ENCODE measurements at places on chromosomes 11 and 22. TPM values are rescaled to one million over a fixed set of nuclear protein-coding genes. Genes with fewer than 3 reads are reported as not detected.

GRCh38 chr11:27618281-27618915 lies 81.9 kb downstream of the BDNF start:
- no peaks in the 10 kb centered on the region for H3K4me1 ChIP-seq
- H3K27ac ChIP-seq = no peak overlapping the region
- no peaks in the 10 kb centered on the region for H3K36me3 ChIP-seq
- no peak overlapping the region for H3K4me3 ChIP-seq
- H3K27me3 ChIP-seq = peaks cover 18% of the 10 kb centered on the region
- no peak for DNase-seq

DNA sequence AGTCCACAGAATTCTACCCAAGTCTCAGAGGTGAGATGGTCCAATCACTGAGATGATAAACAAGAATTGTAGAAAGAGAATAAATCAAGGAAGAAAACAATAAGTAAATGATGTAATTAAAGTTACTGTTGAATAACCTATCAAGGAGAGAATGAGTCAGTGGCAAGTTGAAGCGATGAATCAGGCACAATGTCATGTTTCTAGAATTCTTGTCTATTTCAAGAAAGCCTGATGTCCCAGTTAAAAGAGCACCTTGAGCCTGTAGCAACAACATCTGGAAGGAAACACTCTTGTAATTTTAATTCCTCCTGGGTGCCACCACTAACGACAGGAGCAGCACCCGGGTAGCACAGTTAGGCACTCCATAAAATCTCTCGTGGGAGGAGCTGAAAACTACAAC lies 67.9 kb upstream of the SLC35C1 start:
- H3K27me3 ChIP-seq = peaks cover 59% of the 10 kb centered on the region
- no peak overlapping the region for H3K27ac ChIP-seq
- no peak overlapping the region for H3K4me3 ChIP-seq
- no peaks in the 10 kb centered on the region for H3K4me1 ChIP-seq

GRCh38 chr11:116129456-116129855 lies 625.2 kb upstream of the CADM1 start:
- DNase-seq = no peak
- H3K27ac ChIP-seq = no peak overlapping the region
- H3K4me1 ChIP-seq = no peaks in the 10 kb centered on the region
- H3K4me3 ChIP-seq = no peak overlapping the region

MMP12 gene
- total RNA-seq = not detected

DNA sequence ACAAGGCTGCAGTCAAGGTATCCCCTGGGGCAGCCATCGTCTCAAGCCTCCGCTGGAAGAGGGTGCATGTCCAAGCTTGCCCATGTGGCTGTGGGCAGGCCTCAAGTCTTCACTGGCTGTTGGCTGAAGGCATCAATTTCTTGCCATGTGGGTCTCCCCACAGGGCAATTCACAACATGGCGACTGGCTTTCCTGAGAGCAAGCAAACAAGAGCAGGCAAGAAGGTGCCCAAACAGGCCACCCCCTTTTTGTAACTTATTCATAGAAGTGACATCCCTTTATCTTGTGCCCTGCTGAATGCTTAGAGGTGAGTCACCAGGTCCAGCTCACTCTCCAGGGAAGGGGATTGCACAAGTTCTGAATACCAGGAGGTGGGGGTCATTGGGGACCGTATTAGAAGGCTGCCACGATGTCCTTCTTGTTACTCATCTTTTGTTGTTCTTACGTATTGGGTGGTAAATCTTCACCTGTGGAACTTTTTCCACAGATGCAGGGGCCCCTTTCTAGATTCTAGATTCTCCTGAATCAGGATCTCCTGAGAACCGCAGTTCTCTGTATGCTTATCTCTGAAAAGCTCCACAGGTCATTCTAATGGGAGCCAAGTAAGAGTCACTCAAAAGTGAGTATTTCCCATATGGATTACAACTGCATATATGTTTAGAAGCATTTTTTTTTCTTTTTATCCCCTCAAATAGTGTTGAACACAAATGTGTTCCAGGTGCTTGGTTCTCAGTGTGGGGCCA lies 44.2 kb upstream of the MICAL2 start:
- peak; percentile 76 for DNase-seq
- H3K27ac ChIP-seq = peak overlapping the region; percentile 85
- peaks cover 23% of the 10 kb centered on the region for H3K36me3 ChIP-seq
- peak overlapping the region; percentile 31 for H3K4me3 ChIP-seq
- H3K27me3 ChIP-seq = no peaks in the 10 kb centered on the region

DNA sequence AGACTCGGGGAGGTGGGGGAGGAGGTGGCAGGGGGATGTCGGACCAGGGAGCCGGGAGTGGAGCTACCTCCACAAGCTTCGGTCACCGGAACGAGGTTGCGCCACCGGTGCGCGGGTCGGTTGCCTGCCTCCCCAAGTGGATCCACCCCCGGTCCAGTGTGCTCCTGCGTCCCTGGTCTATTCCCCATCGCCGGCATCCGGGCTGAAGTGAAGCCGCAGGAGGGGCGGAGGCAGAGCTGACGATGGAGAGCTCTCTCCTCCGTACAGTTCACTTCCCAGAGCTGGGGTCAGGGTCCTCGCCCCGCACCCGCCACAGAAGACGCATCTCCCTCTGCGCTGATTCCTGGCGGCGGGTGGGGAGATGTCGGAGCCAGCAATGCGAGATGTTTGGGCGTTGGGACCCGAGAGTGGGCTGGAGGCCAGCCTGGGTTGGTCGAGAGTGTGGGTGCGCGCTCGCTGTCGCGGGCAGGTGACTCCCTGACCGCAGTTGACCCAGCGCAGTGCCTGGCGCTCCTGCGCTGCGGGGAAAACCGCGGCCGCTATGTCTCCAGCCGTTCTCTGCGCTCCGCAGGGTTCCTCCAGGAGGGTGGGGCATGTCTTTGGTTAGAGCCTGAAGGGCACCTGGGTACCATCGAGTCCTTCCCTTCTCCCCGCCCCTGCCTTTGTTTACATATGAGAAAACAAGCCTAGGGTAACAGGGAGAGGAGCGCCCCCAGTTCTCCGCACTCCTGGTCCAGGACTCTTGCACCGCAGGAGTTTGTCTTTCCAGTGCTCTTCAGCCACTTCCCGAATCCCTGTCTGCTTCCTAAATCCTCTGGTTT lies 1.7 kb downstream of the C11orf96 start:
- H3K27ac ChIP-seq = no peak overlapping the region
- peak overlapping the region; percentile 59 for H3K4me3 ChIP-seq
- H3K27me3 ChIP-seq = peaks cover 82% of the 10 kb centered on the region
- DNase-seq = peak; percentile 25
- peaks cover 24% of the 10 kb centered on the region for H3K4me1 ChIP-seq
- H3K36me3 ChIP-seq = peaks cover 13% of the 10 kb centered on the region

BRSK2 gene
- total RNA-seq = 2.6 TPM

- no peaks in the 10 kb centered on the region for H3K27me3 ChIP-seq
- peaks cover 43% of the 10 kb centered on the region for H3K4me1 ChIP-seq
- H3K4me3 ChIP-seq = no peak overlapping the region
- H3K36me3 ChIP-seq = peaks cover 17% of the 10 kb centered on the region
Measured at GRCh38 chr11:47950396-47950795, 30.0 kb upstream of the PTPRJ start.

DNA sequence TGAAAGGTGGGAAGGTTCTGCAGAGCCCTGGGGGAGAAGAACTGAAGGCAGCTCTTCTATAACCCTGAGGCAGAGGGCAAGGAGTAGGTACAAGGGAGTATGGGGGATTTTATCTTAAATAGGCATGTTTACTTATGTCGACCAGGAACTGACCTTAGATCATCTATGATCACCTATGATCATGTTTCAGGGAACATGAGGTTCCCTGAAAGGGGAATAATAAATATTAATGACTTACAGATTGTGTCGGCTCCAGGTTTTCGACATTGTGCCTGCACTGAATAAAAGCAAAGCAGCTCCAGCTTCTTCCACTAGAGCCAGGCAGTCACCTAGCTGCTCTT lies 9.9 kb downstream of the GSTP1 start:
- no peak overlapping the region for H3K4me3 ChIP-seq
- H3K4me1 ChIP-seq = no peaks in the 10 kb centered on the region
- no peak for DNase-seq
- H3K36me3 ChIP-seq = peaks cover 12% of the 10 kb centered on the region
- H3K27me3 ChIP-seq = no peaks in the 10 kb centered on the region
